ENCODE measurements at places on chromosomes 4 and X.

DNA sequence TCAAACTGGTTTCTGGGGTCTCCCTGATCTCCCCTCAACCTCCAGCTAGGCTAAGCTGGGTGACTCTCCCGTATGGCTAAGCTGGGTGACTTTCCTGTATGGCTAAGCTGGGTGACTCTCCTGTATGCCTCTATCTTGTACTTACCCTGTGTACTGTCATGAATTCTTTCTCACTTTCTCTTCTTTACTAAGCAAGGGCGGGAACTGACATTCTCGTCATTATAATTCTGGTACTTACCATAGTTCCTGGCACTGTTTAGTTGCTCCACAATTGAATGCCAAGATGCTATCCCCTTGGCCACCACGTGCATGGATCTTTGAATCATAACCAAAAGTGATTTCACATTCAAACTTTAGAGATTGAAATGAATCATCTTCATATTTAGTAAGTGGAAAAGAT is 8.8 kb downstream of the INTU start:
- no peak for DNase-seq

- no peak for DNase-seq
Observed at GRCh38 chr4:165553221-165553810, 174.5 kb downstream of the CPE start.

- DNase-seq, result no peak
Observed at GRCh38 chrX:97594646-97595224, 711.0 kb downstream of the RPA4 start.

GRCh38 chr4:7719354-7720174 is 220.1 kb downstream of the AFAP1 start:
- peak; percentile 53 for DNase-seq

DNA sequence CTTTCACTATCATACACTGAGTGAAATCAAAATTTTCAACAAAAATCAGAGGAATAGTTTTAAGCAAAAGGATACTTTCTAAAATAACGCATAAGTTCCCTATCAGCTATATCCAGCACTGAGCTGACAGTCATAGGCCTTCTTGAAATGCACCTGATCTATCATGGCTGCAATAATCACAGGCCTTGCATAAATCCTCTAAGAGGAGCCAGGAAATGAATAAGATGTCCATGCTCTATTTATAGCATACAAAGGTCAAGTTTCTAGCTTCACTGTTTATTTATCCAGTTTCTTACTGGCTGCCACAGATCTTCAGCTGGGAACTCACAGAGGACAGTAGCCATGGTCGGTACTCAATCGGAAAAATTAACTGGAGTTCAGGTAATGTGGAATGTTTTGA is 235.9 kb upstream of the DMD start:
- no peak for DNase-seq

Measured in T-cell (primary cell).